ENCODE measurements at places on chromosomes 6 and 20. TPM values are rescaled to one million over a fixed set of nuclear protein-coding genes. Genes with fewer than 3 reads are reported as not detected.

- peak; percentile 96 for DNase-seq
Observed at GRCh38 chr6:129239825-129240491, 357.0 kb downstream of the LAMA2 start.

The CLPSL2 gene
- not detected for total RNA-seq

The SLC35D3 gene
- total RNA-seq = under 0.01 TPM

DNA sequence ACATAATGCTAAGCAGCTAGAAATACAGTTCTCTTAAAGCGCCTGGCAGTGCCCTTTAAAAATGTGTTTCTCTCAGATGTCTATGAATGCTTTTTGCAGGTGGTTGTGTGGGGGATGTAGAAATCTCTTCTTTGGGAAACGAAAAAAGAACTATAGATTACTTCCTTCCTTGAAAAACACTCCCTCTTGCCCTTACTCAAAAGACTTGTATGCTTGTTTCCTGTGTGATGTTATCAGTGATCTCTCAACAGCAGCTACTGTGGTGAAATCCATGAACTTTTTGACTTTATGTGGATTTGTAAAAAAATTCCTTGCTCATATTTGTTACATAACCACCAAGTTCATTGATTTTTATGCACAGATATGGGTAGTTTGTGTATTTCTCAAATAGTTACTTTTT lies 916.5 kb downstream of the QKI start:
- DNase-seq = no peak

DNA sequence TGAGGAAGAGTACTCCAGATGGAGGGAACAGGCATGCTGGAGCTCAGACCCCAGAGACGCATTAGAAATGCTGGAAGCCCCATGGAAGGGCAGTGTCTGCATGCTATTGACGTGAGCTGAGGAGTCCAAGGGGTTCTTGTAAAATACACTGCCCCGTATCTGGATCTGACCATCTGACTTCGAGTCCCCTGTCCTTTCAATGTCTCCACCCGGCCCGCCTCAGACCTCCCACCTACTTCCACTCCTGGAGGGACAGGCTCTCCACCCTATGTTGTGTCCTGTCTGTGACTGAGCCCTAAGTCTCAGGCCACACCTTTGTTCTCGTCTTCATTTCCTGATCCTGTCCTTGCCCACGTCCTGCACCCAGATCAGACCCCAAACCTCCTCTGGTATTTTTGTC lies 496.3 kb downstream of the CDH26 start:
- DNase-seq = no peak

- DNase-seq = no peak
Observed at GRCh38 chr20:18545566-18545965, 21.7 kb upstream of the SMIM26 start.

The SMLR1 gene
- not detected for total RNA-seq
